ENCODE measurements at places on chromosomes 5 and 9.

DNA sequence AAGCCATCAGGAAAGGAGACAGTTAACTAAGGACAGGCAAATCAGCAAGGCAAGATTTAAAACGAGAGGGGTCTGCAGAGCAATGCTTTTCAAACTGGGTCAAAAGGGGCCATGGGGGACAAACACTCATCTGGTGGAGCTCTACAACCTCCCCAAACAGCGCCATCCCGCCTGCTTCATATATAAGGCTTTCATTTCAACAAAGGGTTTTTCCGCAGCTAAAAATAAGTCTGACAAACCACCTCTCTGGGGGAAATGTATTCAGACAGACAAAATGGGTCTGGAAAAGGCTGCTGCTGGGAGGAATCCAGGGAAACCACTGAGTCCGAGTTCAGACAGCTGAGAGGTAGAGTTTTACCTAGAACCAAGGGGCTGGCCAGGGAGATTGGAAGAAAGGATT is 8.3 kb upstream of the SEPTIN8 start:
- no peak for DNase-seq

DNA sequence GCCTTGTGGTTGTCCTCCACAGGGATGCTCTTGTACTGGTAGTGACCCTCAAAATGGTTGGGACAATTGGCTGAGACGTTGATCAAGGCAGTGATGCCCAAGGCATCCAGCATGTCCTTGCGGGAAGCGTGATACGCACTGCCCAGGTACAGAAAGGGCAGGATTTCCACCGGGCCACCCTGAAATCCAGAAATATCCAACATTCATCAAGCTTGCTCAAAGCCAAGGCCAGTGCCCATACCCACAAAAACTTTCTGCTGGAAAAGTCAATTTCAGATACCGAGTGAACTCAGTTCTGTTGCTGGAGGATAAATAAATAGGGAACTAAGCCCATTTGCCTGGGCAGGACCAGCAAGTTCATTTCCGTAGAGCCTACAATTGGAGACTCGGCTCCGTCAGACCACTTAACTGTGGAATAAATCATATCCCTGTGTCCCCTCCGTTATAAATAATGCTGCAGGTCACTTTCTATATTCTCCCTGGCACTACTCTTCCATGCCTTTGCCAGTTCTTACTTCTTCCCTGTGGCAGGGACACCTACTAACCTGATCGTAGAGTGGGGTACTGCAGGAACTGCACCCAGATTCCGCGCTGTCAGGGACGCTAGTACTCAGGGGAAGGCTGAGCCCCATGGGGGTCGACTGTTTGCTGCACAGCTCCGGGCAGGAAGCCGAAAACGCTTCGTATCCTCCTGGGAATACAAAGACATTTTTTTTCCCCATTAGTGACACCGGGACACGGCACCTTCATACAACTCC is 1.2 kb downstream of the DUSP1 start:
- peak; percentile 43 for DNase-seq

- no peak for DNase-seq
These were observed 63.0 kb downstream of the PBX3 start for GRCh38 chr9:125810161-125810560.

DNA sequence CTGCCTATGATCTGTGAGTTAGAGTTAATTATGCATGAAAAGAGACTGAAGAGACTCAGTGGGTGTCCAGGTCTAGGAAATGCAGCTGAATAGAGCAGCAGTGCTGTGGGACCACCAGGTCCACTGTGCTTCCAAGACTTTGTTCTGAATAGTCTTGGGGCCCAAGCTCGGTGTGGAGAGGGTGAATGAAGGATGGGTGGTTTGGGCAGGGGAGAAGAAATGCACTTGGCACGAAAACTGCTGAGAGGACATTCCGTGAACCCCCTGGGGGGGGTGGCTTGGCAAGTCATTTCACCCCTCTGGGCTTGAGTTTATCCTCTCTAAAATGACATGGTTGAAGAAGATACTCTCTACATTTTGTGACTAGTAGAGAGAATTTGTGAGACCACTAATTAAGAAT is 36.0 kb upstream of the GOLPH3 start:
- no peak for DNase-seq

DNA sequence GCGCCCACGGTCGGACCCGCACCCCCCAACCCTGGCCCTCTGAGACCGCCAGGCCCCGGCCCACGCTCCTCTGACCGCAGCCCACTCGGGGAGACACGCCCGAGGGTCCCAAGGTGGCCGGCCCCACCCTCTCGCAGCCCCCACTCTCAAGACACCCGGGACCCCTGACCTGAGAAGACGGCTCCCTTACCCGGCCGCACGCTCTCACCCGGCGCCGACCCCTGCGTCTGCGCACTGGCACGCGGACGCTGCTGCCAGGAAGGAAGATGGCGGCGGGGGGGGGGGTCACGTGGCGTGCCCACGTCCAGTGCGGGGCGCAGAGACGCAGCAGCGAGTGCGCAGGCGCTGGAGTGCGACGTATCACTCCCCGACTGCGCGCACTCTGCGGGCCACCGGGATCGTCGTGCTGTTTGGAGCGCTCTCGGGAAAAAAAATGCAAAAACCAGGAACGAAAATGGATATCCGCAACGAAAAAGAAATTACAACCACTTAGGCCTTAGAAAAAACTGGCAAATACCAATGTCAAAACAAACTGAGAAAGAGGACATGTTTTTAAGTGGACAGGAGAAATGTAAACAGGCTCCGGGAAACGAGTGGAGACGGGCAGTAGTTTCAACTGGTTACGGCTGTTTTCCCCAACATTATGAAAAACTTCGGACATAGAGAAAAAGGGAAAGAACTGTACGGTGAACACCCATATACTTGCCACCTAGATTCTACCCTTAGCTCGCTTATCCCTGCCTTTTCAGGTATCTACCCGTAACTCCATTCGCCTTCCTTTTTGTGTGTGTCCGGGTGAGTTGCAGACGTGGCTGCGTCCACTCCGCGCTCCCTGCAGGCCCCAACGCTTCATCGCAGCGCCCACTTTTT is at the start of gene MRPL36:
Gene MRPL36 (minus strand): TSS at position 236 of the 870 bp plus-strand sequence. CDS start 902 bp downstream, outside the sequence.
- DNase-seq = peak; percentile 97

GRCh38 chr5:169173372-169173771 is 127.6 kb downstream of the SLIT3 start:
- DNase-seq = peak; percentile 6

DNA sequence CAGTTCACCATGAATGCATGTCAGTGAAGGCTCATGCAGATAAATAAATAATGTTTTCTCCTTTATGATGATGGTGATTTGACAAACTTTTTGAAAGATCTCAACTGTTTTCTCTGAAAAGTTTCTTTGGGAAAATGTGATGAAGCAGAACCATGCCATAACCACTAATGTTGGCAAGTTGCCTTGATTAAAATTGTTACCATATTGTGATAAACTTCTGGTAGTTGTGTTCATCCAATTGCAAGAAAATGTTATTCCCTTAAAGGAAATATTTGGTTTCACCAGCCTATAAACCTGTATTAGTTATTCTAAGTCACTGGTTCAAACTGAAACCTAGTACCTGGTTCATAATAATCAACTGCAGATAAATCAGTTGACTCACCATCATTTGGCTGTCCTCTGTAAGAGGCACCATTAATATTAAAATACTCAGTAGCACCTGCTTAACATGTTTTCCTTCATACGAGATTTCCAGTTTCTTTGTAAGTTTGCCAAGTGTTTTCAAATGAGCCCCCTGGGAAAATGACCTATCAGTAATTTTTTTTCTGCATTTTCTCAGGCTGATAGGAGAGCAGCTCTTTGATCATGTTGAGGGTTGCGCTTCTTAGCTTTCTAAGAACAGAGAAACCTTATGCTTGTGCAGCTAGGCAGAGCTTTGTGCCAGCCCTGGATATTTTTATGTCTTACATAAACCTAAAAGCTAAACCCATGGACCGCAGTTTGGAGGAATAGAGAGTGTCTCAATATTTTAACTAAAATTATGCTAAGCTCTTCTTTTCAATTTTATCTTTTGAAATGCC is 88.0 kb downstream of the LURAP1L start:
- no peak for DNase-seq

DNA sequence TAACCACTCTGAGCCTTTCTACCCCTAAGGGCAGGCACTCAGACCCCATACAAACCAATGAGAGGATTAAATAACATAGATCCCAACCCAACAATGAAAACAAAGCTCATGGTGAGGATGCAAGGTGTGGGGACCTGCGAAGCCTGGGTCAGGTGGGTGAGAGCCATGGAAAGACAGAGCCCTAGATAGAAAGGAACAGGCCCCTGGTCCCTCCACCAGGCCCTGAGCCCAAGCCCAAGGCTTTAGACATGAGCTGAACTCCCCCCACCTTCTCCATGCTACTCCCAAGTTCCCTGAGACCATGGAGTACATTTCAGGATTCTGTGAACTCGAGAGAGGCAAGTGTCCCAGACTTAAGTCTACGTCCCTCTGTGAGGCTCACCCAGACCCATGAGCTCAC is 106.5 kb downstream of the SAXO1 start:
- DNase-seq = no peak

DNA sequence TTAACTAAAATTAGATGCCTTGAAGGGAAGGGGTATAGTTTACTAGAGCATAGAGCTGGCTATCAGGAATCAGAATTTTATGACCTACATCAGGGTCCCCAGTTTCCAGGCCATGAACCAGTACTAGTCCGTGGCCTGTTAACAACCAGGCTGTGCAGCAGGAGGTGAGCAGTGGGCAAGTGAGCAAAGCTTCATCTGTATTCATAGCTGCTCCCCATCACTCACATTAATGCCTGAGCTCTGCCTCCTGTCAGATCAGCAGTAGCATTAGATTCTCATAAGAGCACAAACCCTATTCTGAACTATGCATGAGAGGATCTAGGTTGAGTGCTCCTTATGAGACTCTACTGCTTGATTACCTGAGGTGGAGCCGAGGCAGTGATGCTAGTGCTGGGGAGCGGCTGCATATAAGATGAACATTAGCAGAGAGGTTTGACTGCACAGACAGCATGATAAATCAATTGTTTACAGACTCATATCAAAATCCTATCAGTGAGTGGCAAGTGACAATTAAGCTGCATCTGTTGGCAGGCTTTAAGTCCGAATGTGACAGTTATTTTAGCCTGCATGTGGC is 44.6 kb downstream of the TAF11L14 start:
- DNase-seq = no peak

- no peak for DNase-seq
These were observed 44.7 kb downstream of the CCL28 start for GRCh38 chr5:43367453-43367852.

GRCh38 chr5:96440185-96440538 is 7.1 kb upstream of the PCSK1 start:
- DNase-seq = no peak

DNA sequence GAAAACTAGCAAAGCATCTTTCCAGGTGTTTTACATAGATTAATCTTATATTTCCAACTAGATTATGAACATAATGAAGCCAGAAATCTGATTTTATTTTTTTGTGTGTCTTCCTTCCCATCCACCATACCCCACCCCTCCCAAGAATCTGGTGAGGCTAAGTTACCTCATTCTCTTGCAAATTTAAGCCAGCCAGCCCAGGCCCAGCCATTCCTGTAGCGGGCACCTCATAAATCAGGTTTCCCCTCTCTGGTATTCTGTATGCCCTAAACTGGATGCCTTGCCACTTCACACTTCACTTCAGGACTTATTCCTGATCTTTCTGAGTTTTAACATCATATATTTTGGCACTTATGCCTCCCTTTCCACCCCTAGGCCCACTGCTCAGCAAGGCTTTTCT is 21.8 kb downstream of the C9 start:
- DNase-seq = no peak

GRCh38 chr5:83568186-83568585 is 96.6 kb downstream of the VCAN start:
- DNase-seq = peak; percentile 82

- DNase-seq = peak; percentile 87
These were observed at the start of gene FAM78A for GRCh38 chr9:131276094-131276888. FAM78A (minus strand) TSS chr9:131276510; CDS start chr9:131276179, 331 bp downstream.

DNA sequence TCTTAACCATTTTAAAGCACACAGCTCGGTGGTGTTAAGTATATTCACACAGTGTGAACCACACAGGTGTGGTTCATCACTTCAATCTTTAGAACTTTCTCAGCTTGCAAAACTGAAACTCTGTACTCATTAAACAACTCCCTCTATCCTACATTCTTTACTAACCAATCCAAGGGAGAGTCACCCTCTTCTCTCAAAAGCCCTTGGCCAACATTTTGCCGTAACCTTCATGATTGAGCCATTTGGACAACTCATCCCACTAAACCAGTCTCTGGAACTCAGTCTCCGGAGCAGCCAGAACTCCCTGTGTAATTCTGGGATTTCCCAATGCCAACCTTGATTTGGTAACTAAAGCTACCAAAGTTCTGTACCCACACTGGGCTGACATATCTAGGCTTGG is 84.7 kb downstream of the TTC39B start:
- DNase-seq = no peak

- no peak for DNase-seq
These were observed 116.7 kb downstream of the GNA14 start for GRCh38 chr9:77531400-77531799.

DNA sequence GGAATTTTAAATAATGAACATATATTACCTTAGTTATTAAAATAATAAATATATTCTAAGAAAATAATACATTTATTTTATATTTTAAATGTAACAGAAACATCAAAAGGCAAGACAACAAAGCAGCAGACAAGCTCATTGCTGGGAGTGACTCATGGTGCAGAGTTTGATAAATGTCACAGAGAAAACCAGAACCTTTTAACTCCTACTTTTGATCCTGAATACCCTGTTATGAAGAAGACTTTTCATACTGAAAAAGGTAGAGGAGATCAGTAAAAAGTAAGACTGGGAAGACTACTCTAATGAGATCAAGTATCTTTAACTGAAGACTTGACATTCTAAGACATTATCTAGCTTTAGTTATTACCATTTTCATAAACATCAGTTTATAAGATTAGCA is 99.0 kb upstream of the GNA14 start:
- DNase-seq = no peak

DNA sequence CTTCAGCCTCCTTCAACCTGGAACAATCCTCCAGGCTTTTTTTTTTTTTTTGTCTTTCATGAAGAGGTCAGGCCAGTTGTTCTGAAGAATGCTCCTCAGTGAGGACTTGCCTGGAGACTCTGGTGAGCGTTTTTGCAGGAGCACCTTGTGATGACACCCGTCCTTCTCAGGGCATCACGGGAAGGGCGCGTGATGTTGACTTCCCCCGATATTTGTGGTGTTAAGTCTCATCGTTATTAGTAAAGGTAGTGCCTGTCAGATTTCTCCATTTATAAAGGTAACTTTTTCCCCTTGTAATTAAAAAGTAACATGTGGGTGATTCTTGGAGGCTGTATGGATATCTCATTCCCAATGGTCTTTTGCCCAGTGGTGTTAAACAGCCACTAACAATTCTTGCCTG is 11.1 kb upstream of the PSMB7 start:
- DNase-seq = no peak

All from trophoblast cell (in vitro differentiated cells and primary cell).